Myocyte (in vitro differentiated cells): ENCODE measurements at places on chromosomes 12 and 14. TPM values are rescaled to one million over a fixed set of nuclear protein-coding genes. Genes with fewer than 3 reads are reported as not detected.

- no peak for DNase-seq
These were observed 44.3 kb downstream of the TMTC1 start for GRCh38 chr12:29739279-29739991.

GRCh38 chr14:100223332-100224201 is 15.4 kb upstream of the YY1 start:
- no peak for DNase-seq

DNA sequence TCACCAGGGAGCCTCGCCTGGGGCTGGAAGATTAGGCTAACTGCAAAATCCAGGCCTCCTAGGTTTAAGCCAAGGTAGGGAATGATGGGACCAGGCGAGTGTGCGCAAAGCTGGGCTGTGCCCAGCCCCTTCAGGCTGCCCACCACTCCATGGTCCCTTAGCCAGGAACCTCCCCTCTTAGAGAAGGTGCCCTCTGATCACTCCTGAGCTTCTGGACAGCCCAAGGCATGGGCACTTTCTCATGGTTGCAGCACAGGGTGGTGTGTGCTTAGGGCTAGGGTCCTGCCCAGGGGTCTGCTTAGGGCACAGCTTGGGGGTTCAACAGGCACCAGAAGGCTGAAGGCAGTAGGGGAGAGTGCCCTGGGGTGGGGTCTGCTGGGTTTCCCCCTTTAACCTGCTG is 69.0 kb downstream of the PRIMA1 start:
- DNase-seq: no peak

The C12orf60 gene
- total RNA-seq: 1.5 and 1.8 TPM in 2 replicates

GRCh38 chr12:12481631-12482030 is 81.0 kb downstream of the DUSP16 start:
- DNase-seq: no peak

GRCh38 chr14:69750495-69750894 is 16.4 kb upstream of the SRSF5 start:
- DNase-seq: no peak

DNA sequence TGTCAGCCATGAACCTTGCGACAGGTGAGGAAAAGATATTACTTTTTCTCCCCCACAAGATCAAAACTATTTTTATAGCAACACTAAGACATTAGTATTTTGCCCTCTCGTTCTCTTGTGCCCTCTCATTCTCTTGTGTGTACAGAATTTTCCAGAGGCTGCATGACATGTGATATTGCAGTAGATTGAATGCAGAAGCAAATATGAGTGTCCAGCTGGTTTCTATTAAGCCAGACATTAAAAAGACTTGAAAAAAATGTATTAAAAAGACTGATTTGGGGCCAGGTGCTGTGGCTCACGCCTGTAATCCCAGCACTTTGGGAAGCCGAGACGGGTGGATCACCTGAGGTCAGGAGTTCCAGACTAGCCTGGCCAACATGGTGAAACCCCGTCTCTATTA is 63.7 kb upstream of the ZFP36L1 start:
- no peak for DNase-seq

- peak; percentile 8 for DNase-seq
These were observed 65.3 kb downstream of the IQSEC3 start for GRCh38 chr12:131732-132495.

The C12orf56 gene
- total RNA-seq: not detected in 2 replicates

The ZNF839 gene
- total RNA-seq: 6.2 and 8.3 TPM in 2 replicates

DNA sequence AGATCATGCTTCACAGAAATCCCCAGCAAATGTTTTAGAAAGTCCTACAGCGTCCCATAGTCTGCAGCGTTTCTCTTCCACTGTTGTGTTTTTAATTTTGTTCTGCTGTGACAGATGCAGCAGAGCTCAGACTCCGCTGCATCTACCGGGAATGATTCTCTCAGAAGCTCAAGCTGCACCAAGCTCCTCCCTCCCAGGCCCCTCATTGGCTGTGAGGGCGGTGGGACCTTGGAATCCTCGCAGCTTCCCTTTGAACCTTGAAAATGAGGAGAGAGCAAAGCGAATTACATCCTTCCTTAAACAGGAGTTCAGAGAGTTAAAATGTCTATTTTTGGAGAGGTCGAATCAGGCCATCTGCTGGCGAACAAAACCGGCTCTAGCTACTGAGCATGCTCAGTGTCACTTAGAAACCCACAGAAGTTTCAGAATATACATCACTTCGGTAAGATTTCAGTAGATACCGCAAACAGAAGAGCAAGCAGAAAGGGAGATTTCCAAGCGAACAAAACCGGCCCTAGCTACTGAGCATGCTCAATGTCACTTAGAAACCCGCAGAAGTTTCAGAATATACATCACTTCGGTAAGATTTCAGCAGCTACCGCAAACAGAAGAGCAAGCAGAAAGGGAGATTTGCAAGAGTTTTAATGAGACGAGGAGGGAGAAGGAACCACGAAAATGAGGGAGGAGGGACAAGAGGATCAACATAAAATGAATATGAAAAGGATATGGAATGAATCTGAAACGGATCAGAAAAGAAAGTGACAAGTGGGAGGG is at the start of gene ABCD2:
ABCD2 (minus strand) TSS at position 144 of the 774 bp plus-strand sequence. CDS start 188 bp downstream, outside the sequence.
- DNase-seq: peak; percentile 73

The A2ML1 gene
- total RNA-seq: not detected in 2 replicates
